AML-193 (cell line): ENCODE measurements at places on chromosomes 3 and 15.

DNA sequence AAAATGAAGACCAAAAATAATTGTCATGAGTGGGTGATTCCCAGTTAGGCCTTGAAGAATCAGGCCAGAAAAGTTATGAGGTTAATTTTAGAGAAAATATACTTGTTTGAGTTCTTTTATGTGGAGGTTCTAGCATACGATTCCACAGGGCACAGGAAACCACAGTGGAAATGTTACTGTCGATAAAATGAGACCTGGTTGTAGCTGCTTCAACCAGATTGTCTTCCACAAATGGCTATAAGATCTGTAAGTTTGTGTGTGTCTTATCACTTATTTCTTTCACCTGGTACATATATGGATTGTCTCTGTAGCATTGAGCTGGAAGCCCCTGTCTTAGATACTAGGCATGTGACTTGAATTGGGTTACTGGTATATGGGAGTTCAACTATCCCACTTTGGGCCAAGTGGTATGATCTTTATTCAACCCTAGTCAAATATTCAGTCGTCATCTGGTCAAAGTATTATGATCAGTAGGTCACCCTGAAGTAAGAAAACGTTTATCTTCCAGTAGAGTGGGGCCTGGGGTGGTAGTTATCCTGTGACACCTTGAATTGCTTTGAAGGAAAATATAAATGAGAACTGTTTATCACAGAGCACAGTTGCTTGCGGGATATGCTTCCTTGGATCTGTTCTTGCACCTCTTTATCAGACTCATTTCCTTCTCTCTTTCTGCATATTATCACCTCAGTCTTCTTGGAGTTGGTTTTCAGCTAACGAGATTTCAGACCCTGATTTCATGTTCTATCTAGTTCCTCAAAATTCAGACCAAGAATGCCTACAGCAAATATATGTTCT lies 21.5 kb upstream of the ZNF609 start:
- DNase-seq: no peak

GRCh38 chr3:50340448-50341329 lies at the start of gene RASSF1:
RASSF1 (minus strand) TSS chr3:50340836; CDS start chr3:50340805, 31 bp downstream.
- DNase-seq: peak; percentile 100

DNA sequence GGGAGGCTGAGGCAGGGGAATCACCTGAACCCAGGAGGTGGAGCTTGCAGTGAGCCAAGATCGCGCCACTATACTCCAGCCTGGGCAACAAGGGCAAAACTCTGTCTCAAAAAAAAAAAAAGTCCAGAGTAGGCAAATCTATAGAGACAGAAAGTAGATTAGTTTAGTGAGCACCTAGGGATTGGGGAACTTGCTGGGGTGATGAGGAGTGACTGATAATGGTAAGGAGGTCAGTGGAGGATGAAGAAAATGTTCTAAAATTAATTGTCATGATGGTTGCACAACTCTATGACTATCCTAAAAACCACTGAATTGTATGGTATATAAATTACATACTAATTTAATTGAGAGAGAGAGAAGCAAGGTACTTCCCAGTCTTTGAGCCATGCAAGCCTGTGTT lies 27.8 kb upstream of the LYZL4 start:
- DNase-seq: no peak

- DNase-seq: no peak
Measured at GRCh38 chr3:69339760-69340159, 46.1 kb downstream of the FRMD4B start.

DNA sequence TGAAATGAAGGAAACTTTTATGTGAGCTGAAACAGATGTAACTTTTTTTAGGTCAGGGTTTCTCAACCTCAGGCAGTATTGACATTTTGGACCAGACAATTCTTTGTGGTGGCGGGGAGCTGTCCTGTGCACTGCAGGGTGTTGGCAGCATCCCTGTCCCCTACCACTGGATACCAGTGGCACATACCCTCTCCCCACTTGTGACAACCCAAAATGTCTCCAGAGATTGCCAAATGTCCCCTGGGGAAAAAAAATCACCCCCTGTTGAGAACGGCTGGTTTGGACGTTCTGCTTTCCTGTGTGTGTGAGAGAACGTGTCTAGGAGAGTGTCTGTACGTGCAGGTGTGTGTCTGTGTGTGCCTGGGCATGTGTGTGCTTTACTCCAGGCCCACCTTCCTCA lies 30.7 kb upstream of the GRIP2 start:
- peak; percentile 26 for DNase-seq

- DNase-seq: no peak
Measured at GRCh38 chr15:48388016-48388851, 57.0 kb downstream of the DUT start.

DNA sequence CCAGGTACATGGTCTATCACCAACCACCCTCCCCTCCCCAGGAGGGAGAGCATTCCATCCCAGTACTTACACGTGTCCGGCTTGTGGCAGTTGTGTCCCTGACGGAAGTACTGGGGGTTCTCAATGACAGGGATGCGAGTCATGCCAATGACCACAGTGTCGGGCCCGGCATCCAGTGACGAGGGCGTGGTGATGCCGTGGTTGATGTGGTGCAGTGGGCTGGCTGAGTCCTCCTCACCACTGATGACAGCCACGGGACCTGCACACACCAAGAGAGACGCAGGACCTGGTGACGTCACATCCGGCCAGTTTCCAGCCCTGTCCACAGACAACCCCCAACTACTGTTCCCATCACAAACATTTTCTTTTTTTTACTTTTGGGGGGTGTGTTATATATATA lies 223.8 kb downstream of the NTRK3 start:
- DNase-seq: no peak

GRCh38 chr3:196440696-196441095 lies 8.5 kb upstream of the UBXN7 start:
- DNase-seq: no peak

DNA sequence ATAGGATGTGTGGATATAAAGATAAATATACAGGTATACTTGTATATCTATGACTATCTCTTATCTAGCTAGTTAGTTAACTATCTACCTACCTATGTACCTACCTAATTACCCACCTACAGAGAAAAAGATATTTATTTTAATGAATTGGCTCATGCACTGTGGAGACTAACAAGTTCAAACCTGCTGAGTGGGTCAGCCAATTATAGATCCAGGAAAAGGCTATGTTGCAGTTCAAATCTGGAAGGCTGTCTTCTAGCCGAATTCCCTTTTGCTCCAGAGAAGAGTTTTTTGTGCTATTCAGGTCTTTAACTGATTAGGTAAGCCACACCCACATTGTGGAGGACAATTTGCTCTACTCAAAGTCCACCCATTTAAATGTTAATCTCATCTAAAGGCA lies 335.0 kb downstream of the GRM7 start:
- no peak for DNase-seq

DNA sequence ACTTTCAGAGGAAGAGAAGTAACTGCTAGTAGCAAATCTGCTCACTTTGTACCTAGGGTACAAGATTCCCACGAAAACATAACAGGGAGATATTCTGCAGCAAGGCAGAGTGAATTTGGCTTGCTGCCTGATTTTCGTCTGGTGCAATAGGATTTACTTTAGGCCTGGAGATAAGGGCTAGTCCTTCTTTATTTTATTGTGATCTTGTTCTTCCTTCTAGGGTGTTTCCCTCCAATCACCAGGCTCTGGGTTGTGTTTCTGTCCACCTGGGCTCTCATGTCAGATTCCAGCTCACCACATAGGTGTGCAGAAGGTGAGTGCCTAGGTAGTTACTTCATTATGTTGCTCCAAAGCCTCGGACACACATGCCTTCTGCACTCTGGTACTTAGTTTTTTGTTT lies 211.8 kb upstream of the RGMA start:
- DNase-seq: no peak

- no peak for DNase-seq
Measured at GRCh38 chr3:52454938-52455282, 494 bp upstream of the NISCH start.

DNA sequence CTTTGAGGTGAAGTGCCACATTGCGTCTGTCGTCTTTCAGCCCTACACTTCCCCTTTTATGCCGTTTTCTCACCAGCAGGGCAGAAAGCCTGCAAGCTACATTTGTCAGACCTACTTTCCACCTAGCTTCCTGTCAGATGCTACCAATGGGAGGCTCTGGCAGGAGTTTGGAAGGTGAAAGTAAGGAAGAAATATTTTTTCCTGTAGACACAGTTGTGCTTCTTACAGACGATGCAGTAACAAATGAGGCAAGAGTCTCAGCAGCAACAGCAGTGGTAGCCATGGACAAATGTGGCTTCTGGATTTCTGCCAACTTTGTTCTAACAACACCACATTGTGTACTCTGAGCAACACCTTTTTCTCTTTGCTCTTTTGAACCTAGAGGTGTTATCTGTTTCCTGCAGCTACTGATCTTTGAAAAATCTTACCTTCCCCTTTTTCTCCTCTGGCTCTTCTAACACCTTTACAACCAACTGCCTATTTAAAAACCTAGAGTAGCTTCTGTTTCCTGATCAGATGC lies 70.6 kb upstream of the STT3B start:
- DNase-seq: peak; percentile 82

- no peak for DNase-seq
Measured at GRCh38 chr3:134030379-134031347, 938 bp upstream of the SLCO2A1 start.

DNA sequence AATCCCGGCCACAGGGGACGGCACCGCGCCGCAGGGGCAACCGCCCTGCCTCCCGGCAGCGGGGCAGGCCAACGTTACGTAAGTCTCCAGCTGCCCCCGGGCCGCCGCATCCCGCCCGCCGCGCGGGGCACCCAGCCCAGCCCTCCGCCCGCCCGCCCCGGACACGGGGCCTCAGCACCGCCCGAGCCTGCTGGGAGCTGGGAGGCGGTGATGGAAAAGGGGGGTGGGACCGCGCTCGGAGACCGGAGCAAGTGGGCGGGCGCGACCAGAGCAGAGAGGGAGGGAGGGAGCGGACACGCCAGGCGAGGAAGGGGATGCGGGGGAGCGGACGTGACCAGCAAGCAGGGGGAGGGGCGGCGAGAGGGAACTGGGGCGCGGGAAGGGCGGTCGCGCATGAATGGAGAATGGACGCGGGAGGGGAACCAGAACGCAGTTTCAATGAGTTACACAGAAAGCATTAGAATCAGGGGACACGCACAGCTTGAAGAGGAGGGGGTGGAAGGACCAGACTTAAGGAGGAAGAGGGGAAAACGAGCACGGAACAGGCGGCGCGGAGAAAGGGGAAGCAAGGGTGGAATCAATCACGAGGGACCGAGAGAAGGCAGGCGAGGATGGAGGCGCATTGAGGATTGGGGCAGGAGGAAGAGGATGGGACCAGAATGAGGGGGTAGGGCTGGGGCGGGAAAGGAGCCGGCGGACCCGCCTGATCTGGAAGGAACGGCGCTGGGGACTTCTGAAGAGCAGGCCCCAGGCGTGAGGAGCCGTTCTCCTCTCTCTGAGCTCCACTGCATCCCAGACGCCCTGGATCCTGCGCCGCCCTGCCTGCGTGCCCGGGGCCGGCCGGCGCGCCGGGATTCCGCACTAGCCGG lies 559 bp downstream of the PKM start:
- peak; percentile 81 for DNase-seq

- no peak for DNase-seq
Measured at GRCh38 chr15:99511531-99511865, 54.3 kb upstream of the MEF2A start.

- DNase-seq: no peak
Measured at GRCh38 chr3:43317461-43318316, 31.3 kb downstream of the SNRK start.

GRCh38 chr15:85667491-85668424 lies 127.0 kb downstream of the KLHL25 start:
- DNase-seq: peak; percentile 12

- no peak for DNase-seq
Measured at GRCh38 chr3:54841471-54841870, 86.4 kb downstream of the LRTM1 start.

DNA sequence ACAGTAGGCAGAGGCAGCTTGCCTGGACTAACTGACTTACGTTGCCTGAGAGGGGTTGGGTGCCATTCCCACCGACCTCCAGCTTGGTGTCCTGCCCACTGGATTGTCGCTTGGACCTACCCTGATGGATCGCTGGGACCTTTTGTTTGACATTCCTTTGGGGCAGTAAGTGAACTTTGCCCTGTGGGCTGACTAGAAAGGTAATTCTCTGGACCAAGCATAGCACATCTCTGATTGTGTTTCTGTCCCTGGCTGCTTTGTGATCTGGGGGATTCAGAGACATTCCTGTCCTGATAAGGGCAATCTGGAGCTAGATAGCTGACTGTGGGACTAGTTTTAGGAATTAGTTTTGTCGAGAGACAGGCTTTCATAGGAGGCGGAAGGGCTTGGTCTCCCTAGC lies 19.5 kb upstream of the IFT57 start:
- DNase-seq: no peak

DNA sequence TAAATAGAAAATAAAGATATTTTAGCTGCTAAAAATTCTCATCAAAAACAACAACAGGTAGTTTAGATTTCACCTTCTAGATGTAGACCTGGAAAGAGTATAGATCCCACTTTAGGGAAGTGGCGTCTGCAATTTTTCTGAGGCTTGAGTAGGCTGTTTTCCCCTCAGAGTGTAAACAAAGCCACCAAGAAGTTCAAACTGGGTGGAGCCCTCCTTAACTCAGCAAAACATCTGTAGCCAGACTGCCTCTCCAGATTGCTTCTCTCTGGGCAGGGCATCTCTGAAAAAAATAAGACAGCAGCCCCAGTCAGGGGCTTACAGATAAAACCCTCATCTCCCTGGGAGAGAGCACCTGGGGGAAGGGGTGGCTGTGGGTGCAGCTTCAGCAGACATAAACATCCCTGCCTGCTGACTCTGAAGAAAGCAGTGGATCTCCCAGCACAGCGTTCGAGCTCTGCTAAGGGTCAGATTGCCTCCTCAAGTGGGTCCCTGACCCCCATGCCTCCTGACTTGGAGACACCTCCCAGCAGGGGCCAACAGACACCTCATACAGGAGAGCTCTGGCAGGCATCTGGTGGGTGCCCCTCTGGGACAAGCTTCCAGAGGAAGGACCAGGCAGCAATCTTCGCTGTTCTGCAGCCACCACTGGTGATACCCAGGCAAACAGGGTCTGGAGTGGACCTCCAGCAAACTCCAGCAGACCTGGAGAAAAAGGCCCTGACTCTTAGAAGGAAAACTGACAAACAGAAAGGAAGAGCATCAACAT lies 259.6 kb downstream of the STXBP5L start:
- DNase-seq: no peak

- DNase-seq: no peak
Measured at GRCh38 chr3:108338901-108339545, 42.7 kb downstream of the HHLA2 start.

DNA sequence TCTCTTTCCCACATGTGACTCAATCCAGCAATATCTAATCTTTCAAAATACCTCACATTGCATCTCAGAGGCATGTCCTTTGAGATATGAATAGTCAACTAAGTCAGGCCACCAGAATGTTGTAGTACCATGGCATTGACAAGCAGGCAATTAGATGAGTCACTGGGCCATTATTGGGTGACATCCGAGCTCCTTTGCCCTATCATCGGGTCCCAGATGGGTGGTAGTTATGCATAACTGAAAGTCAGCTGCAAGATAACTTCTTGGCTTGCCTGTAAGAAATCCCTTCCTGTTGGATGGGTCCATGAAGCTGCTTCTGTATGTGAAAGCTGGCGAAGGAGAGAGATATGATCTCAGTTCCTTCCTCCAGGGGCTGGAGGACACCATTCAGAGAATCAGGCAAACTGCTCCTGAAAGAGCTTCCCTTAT lies 32.8 kb downstream of the ARRDC4 start:
- DNase-seq: no peak

- DNase-seq: no peak
Measured at GRCh38 chr3:144257381-144257780, 285.8 kb downstream of the DIPK2A start.
